Activated CD4-positive, alpha-beta T cell treated with anti-CD3 and anti-CD28 coated beads for 48 hours (primary cell): ENCODE measurements at places on chromosomes 3 and 15.
A peak's percentile ranks its signal among the peaks of the same experiment; 100 is the strongest.

GRCh38 chr3:150014782-150015181, 44.1 kb upstream of the PFN2 start:
- DNase-seq, result no peak

GRCh38 chr15:63407612-63408011, 26.0 kb upstream of the CA12 start:
- DNase-seq, result no peak

DNA sequence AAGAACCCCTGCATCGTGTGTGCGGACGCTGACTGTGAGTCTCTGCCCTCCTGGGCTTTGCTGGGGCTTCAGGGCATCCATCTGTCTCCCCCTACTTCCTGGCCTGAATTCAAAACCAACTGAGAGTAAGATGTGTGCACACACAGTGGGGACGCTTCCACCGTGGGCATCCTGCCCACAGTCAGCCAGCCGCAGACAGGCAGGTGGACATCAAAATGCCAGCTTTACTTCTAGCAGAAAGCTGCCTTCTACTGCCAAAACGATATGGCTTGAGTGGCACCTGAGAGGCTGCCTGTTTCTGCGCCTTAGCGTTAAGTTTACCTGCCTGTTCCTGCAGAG, 18.5 kb downstream of the ALDH1A3 start:
- DNase-seq, result no peak

GRCh38 chr3:138367911-138368310, 19.5 kb downstream of the MRAS start:
- DNase-seq, result no peak

DNA sequence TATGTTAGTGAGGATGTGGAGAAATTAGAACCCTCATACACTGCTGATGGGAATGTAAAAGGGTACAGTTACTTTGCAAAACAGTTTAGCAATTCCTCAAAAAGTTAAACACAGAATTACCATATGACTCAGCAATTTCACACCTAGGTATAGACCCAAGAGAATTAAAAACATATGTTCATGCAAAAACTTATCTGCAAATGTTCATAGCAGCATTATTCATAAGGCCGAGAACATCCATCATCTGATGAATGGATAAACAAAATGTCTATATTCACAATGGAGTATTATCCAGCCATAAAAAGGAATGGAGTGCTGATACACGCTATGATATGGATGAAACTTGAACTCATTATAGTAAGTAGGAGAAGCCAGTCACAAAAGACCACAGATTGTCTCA, 10.3 kb downstream of the SEC13 start:
- no peak for DNase-seq

DNA sequence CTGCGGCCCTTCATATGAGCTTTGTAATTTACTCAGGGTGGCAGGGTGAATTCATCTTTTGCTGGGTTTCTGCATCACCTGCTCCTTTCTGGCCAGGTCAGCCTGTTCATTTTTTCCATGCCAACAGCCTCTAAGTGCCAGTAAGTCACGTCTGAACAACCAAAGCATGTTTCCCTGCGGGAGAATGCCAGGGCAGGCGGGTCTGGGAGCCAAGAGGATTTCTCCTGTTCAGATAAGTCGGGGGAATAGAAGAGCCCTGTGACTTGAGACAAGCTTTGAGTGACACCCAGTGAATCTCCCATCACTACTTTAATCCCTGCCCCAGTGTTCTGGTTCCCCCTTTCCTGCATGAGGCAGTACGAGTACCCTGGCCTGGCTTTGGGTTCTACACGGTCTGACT, 153.1 kb downstream of the PGPEP1L start:
- DNase-seq, result no peak

- no peak for DNase-seq
Measured at GRCh38 chr3:194212161-194212844, 76.4 kb downstream of the HES1 start.

- DNase-seq, result no peak
Measured at GRCh38 chr3:174431717-174432116, 427.4 kb upstream of the NAALADL2 start.

DNA sequence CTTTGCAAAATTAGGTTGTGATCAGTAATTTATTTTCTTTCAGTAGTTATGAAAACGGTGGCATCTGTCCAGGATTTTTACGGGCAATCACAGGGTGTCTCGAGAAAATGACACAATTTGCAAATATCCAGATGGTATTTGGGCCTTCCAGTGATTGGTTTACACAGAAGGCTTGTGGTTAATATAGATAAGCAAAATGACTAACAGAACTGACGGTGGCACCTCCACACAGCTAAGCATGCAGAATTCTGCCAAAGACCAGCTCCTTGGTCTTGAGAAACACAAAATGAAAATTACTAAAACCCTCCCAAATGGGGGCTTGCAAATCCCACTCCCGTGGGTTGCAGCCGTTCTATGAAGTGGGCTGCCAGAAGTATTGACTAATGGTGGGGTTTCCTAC, 5.5 kb downstream of the ARHGEF3 start:
- no peak for DNase-seq

GRCh38 chr3:106740116-106740515, 637.1 kb upstream of the CCDC54 start:
- DNase-seq, result no peak

- DNase-seq, result no peak
Measured at GRCh38 chr3:194401868-194402329, 2.8 kb upstream of the GP5 start.

DNA sequence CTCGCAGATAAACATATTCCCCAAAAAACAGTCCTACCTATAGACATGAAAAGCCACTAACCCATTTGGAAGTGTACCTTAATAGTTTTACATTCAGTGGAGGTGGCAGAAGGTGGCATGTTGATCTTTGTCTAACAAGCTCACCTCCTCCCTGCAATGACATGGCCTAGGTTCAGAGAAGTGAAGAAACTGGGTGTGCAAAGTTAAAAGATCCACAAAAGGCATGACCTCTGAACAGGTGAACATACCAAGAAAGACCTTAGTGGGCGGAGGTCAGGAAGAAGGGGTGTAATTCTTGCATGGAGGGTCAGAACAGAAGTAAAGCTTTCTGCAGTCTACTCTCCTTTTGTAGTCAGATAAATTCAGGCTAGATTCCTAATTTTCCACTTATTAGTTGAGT, 822 bp downstream of the MRPL3 start:
- DNase-seq, result no peak

DNA sequence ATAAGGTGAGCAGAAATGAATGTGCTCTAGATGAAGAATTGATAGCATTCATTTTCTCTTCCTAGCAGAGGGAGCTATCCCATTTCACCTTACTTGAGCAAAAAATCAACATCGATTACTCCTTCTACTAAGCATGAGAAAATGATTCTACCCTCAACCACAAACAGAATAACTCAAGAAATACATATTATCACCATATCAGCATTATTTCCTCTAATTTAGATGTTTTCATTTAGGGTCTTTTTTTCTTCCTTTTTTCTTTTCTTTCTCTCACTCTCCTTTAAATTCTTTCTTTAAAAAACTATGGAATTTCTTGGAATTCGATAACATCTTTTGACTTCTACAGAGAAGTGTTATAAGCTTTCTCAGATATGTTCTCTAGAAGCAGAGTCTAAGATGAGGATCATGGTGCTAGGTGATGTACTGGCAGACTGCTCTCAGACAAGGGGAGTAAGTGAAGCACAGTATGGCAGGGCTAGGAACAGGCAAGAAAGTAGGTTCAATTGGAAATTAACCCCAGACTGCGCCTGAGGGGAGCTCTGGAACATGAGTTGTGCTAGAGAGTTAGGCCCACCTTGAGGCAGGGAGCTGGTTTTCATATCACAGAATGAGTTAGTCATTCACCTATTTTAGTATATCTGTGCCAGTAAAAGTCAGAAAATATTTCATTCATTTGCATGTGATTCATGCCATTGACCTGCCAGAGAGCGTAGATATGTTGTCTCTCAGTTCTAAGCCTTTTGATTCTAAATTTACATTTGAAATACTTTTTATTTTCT, 279.2 kb upstream of the KCNH8 start:
- peak; percentile 62 for DNase-seq

GRCh38 chr3:10398341-10398740, 77.4 kb upstream of the SEC13 start:
- no peak for DNase-seq

DNA sequence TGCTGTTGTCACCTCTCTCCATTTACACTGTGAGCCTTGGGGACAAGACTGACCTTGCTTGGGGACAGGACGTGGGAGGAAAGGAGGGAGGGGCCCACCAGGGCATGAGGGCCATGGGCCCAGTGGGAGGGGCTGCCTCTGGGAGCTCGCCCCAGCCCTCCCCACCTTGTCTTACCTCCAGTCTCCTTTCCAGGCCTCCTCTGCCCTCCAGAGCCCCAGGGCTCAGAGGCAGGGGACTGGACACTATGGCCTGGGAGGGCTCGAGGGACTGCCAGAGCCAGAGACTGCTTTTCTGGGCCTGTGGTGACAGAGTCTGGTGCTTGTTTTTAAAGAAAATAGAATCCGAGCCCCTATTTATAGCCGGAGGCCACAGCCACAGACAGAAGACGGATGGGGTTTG, 10.2 kb downstream of the CSPG4 start:
- no peak for DNase-seq

GRCh38 chr3:23175341-23176083, 27.6 kb upstream of the UBE2E2 start:
- no peak for DNase-seq

DNA sequence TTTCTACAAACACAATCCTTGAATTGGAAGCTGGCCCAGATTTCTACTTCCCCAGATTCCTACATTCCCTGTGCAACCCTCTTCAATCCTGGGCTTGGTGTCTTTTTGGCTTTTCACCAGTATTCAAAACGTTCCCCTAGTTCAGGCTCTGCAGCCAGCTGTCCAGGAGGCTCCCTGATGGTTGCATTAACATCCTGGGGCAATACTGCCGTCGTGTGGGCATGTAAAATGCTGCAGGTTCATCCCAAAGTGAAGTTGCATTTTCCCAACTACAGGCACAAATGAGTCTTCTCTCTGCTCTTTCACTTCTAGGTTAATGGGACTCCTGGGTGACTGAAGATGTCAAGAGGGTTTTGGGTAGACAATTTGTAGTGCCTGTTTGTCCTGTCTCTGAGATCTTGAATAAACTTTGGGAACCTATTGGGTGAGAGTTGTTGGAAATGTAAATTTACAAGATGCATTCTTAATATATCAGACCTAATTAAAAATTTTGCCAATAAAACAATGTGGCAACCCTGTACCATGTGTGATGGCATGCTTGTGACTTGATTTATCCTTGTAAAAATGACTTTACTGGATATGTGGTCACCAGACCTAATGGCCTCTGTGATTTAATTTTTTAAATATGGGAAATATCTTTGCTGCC, 28.6 kb downstream of the SOX14 start:
- DNase-seq, result peak; percentile 15

DNA sequence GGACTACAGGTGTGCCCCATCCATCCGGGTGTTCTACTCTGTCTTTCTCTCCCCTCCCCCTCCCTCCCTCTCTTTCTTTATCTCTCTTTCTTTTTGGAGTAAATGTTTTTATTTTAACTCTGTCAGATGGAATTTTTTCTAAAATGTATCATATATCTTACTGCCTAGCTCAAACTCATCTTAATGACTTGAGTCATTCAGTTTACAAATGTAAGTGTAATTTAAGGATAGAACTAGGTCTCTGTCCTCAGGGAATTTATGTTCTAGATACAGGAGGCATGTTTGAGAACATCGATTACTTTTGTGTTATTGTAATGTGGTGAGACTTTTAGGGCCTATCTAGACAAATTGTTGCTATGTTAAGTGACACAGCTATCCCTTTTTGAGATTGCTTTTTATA, 3.5 kb downstream of the TBC1D23 start:
- no peak for DNase-seq

GRCh38 chr3:188349351-188349901, 195.5 kb downstream of the LPP start:
- no peak for DNase-seq

DNA sequence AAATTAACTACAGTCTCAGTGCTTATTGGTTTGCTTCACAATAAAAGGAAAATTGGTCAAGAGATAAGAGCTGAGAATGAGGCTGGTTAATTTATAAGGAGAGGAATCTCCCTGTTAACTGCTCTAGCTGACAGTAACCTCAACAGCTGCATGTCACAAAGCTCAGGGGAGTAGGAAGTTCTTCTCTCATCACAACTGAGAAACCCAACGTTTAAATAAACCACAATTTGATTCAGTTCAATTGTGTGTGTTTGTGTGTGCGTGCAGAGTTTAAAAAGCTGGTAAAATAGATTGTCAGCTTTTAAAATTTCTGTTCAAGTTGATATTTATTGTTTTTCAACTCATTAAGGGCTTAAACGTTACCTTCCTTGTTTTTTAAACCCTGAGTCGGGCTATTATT, 3.5 kb upstream of the TGFBR2 start:
- DNase-seq, result no peak

GRCh38 chr15:89363133-89363532, 28.5 kb upstream of the POLG start:
- DNase-seq, result no peak

- no peak for DNase-seq
Measured at GRCh38 chr15:37125143-37125542, 24.8 kb upstream of the MEIS2 start.

DNA sequence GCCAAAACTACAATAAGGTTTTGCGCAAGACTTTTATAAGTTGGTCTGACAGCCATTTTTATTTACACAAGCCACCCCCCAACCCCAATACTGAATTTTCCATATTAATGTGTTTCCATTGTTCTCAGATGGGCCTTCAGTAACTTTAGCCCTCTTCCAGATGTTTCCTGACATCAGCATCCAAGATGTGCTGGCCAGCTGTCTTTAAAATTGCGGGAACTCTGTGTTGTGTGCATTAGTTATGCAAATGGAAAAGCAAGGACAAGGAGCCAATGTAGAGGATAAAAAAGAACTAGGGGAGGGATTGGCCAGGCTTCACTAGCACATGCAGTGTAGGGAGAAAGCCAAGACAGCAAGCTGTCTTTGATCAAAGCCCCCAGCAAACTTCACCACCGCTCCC, 45.4 kb downstream of the COMMD2 start:
- no peak for DNase-seq

DNA sequence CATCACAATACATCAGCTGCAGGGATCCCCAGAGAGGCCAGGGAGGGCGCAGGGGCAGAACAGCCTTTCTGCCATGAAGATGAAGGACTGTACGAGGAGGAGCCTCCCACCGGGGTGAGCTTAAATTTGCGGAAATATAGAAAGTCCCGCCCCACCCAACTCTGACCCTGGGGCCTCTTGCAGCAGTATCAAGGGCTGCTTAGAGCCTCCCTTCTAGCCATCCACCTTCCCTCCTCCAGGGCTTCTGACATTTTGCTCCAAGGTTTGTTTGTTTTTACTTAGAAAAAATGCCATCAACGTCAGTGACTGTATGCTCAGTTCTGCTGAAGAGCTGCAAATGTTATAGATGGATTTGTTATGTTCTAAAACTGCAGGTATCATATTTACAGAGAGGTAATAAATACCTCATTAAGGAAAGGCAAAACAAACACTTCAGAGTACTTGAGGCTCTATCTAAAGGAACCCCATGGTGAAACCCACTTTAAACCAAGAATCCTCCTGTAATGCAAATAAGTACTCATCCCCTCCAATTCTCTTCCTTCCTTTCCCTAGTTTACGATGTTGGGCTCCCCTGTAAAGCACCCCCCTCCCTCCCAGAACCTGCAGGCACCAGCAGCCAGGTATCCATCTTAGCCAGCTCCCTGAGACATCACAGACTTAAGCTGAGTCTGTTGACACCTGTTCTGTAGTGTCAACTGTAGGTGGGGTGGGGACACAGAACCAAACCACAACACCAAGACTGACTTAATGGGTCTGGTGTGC, 30.5 kb downstream of the RFTN1 start:
- peak; percentile 40 for DNase-seq
